ENCODE measurements at places on chromosomes 7 and 10.
A peak's percentile ranks its signal among the peaks of the same experiment; 100 is the strongest.

DNA sequence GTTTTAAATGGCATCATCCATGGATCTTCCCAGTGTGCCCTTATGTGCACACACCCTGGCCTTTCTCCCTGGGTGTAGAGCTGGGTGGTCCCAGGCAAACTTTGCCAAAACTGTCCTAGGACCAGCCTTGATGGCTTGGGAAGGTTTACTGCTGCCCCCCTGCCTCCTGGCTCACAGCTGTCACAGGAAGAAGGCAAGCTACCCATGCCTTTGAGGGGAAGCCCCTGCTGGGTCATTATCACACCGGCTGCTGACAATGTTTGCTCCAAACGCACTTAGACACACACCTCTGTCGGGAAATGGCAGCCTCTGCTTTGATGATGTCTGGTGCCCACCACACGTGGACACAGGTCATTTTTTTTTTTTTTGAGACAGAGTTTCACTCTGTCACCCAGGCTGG is 25.2 kb upstream of the FIGNL1 start:
- ATAC-seq = no peak

DNA sequence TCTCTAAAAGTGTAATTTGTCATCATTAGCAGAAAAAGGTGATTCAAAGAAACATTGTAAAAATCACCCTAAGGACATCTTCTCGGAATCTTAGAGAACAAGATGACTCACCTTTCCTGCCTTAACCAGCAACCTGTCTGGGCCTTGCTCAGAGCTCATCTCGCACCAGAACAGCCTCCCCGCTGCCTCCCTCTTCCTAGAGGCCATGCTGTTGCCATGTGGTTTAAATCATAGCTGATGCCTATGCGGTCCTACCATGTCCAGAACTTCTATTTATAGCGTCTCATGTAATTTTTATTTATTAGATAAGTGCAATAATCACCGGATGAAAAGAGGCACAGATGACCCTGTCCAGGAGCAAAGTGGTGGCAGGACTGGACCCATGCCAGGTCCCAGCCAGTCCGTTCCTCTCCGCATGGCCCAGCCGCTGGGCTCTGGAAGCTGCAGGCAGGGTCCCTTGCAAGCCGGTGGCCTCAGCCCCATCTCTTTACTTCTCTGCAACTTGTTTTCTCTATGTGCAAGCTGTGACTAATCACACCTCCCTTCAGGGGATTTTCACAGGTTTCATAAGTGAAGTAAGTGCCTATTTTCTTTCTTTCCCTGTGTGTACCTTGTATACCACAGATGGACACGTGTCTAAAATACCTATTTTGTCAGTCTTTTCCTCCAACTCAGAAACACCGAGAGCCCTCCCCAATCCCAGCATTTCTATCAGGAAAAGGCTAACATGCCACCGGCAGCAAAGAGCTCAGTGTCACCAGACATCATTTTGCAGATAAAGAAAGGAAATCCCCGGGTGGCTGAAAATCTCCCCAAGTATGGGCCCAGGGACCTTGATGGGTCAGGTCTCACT is 27.1 kb downstream of the KLF6 start:
- ATAC-seq = peak; percentile 68

- no peak for ATAC-seq
Observed at GRCh38 chr10:29670761-29671160, 36.0 kb upstream of the SVIL start.

DNA sequence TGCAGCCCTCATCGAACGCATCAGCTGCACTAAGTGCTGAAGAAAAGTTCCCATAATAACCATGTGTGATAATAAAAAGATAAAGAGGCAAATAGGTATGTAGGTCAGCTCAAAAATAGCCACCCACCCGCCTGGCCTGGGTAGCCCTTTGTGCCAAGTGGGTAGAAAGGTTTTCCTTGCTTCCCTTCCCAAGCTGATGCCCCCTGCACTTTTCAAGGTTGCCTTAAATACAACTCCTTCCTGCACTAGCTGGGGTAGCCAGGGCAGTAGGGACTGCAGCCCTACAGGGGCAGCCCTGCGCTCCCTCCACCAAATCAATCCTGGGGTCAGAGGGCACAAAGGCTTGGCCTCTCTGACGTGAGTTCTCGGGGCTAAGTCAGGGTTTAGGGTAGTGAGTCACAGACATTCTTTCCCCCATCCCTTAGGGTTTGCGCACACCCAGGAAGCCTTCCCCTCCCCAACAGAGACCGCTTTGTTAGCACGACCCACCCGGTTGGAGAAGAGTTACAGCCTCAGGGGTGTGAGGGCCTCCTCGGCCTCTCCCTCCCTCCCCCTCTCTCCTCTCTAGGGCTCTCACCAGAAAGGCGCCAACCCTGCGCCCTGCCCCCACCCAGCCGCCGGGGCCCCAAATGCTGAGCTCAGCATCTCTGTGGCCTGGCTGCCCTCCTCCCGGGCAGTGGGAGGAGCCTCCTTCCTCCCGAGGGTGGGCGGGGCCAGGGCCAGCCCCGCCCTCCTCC is 13.3 kb upstream of the DDIT4 start:
- ATAC-seq = peak; percentile 86

DNA sequence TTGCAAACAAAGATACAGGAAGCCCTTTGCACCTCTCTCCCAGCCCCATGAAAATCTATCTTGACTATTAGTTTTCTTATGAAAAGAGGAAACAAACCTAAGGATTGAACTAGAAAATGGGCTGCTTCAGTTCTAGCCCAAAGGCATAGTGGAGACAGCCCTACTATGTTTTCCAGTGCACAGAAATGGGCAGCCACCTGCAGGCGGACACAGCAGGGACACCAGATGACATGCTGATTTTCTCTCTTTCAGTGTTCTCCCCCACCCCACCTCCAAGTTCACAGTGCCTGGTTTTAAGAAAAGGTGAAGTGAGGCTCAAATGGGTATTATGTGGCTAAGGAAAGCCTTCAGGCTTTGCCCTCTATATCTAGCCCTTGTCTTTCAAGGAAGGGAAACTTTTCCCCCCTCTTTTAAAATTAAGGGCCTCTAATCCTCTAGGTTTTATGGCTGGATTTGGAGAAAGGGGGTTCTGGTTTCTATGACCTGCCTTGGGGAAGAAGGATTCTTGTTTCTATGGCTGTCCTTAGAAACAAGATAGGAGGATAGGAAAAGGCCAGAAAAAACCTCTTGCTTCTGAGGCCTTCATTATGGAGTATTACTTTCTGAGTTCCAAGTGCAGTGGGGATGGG is 23.5 kb upstream of the DDX50 start:
- ATAC-seq = no peak

DNA sequence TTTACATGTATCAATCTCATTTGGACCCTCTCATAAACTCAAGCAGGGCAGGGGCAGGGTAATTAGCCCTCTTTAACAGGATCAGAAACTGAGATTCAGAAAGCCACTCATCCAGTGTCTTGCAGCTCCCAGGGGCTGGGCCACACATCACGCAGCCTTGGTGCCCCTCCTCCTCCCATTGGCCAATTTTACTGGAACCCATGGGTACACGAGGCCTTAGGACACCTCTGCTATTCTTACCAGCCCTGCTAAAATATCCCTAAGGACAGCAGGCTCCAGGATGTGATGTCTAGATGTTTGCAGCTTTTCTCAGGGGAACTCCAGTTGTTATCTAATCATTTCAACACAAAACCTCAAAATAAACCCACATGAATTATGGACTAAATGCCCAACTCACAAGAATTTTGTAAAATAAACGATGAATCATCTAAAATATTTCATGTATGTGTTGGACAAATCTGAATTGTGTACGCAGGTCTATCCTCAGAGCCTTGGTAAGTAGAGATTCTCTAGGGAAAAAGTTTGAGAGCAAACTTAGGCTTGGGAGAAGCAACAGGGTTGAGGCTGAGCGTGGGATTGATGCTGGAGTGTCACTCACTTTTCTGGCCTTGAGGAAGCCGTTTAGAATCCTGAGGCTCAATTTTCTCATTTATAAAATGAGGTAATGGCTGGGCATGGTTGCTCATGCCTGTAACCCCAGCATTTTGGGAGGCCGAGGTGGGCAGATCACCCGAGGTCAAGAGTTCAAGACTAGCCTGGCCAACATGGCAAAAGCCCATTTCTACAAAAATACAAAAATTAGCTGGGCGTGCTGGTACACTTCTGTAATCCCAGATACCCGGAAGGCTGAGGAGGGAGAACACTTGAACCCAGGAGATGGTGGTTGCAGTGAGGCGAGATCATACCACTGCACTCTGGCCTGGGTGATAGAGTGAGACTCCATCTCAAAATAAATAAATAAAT is 69.7 kb upstream of the TNS3 start:
- ATAC-seq = no peak

DNA sequence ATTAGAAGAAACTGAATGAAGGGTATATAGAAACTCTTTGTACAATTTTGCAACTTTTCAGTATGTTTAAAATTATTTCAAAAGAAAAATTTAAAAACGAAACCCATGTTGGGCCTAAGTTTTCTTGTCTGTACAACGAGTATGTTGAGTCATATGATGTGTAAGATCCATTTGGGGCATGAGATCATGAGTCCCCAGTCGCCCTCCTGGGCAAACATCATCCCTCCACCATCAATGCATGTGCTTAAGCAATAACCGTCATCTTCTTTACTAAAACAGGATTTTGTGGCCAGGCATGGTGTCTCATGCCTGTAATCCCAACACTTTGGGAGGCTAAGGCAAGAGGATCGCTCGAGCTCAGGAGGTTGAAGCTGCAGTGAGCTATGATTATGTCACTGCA is 54.2 kb upstream of the CDCA7L start:
- ATAC-seq = no peak

GRCh38 chr7:152462995-152463708 is 27.3 kb upstream of the KMT2C start:
- ATAC-seq = peak; percentile 1

GRCh38 chr10:12235796-12236195 is 39.8 kb downstream of the CDC123 start:
- peak; percentile 14 for ATAC-seq

- no peak for ATAC-seq
Observed at GRCh38 chr7:84714765-84715164, 472.1 kb downstream of the SEMA3D start.

DNA sequence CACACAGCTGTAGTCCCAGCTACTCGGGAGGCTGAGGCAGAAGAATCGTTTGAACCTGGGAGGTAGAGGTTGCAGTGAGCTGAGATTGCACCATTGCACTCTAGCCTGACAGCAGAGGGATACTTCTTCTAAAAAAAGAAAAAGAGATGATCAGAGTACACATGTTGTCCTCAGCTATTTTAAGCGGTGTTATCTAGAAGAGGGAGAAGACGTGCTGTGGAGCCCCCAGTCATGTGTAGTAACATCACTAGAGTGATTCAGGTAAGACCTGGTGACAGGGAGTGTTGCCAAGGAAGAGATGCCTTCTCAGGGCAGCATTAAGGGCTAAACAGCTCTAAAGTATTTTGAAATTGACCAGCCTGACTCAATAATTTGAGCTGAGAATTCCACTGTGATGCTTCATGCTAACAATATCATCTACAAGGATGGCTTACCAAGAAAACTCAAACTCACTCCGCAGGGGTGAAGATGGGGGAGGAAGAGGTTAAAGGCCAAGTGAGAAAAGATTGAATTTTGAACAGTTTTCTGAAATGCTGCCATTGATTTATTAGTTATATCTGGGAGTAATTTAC is 97.4 kb downstream of the KLF6 start:
- no peak for ATAC-seq
